ENCODE measurements at places on chromosomes 2 and 18.

DNA sequence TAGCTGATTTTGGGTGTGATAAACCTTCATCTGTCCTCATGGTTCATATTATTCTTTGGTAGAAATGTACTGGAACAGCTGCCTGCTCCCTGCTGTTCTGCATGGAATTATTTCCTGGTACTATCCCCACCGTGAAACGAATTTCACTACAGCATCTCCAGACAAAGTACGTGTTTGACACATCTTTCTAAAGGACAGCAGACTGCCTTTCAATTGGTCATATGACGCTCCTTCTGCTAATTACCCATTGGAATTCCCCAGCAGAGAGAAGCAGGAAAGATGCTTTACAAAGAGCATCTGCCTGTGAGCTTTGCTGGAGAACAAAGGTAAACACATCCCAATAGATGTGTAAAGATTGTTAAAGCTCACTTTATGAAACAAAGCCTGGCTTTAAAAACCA lies 4.4 kb upstream of the RFX8 start:
- DNase-seq: no peak

DNA sequence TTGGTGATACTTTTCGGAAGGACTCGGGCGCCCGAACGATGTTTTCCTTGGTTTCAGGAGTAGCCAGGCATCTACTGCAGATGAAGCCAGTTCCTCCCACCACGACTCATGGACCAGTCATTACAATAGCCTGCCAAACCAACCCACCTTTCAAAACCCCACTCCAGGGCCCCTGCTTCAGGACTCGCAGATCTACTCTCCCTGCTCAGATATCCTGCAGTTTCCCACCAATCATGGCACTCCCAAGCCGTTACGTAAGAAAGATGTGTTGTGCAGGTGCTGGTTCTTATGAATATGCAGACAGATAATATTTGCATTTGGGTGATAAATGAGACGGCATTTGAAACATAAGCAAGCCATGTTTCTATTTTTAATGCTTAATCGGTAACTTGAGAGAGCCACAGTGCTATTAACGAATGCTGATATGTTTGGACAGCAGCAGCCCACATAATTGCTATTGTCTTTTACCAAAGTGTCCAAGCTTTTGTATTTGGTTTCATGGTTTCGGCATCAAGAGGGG lies 3.5 kb upstream of the CYS1 start:
- no peak for DNase-seq

DNA sequence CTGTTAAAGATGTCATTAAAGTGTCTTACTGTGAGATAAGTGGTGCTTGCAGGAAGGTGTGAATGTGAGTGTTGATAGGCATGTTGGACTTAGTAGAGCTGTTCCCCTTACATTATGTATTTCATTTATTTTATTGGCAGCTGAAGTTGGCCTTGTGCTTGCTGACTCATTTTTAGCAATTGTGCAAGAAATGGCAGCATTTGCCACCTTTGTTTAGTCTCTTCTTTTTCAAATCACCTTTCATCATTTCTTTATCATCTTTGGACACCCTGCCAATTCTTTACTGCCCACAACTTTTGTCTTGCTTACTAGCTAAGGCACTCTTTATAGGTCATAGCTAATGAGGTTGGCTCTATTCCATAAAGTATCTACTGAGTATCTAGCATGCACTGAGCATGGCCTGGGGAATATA lies 130.3 kb upstream of the LYPD6 start:
- no peak for DNase-seq

DNA sequence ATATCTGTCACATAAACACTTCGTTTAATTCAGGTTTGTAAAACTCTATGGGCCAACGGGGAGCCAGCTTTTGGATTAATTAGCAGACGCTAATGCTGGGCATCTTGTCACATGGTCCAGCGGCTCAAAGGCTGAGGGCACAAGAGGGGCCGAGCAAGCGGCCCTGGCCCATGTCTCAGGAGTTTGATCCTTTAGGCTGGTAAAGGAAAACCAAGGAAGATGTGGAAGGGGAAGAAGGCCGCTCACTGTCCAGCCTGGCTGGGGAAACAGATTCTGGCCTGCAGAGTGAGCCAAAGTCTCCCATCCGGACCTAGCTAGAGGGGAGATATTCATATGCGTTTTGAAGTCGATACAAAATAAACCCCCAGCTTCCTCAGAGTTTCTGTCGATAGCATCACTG lies 248.6 kb upstream of the SIX2 start:
- no peak for DNase-seq

GRCh38 chr2:78408795-78409118 lies 616.7 kb upstream of the REG3G start:
- DNase-seq: no peak

DNA sequence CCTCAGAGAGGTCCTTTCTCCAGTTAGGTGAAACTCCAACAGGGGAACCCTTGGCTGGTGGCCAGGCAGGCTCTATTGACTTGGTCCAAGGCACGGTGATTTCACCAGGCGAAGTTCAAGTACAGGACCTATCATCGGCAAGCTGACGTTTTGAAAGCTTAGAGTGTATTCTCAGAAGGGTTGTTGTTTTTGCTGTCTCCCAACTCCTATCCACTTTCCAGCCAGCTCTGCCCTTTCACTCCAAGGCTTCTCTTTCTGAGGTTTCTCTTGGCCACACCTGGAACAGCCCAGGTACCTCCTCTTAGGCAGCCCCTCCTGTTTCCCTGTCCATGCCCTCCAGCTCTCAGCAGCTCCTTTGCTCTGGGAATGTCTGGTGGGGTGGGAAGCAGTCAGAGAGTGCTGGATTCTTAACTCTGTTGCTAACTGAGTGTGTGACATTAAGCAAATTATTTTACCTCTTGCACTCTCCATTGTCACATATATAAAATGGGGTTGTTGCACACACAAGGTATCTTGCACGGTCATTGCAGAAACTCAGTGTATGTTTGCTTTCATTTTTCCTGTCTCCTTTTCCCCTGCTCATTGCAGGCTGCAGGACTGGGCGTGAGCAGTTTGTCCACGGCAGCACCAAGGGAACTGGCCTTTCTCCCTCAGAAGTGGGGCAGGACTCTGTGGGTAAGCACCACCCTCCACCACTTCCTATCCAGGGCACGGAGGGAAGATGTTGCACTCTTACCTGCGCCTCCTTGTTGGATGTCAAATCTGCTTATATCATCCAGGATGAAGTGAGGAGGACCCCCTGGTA lies 30.2 kb downstream of the CAPN13 start:
- no peak for DNase-seq

GRCh38 chr2:182447863-182448262 lies 21.0 kb upstream of the PDE1A start:
- DNase-seq: no peak

- DNase-seq: no peak
Observed at GRCh38 chr2:8148260-8149006, 533.4 kb upstream of the ID2 start.

- DNase-seq: no peak
Observed at GRCh38 chr2:219071131-219071816, 10.6 kb upstream of the IHH start.

DNA sequence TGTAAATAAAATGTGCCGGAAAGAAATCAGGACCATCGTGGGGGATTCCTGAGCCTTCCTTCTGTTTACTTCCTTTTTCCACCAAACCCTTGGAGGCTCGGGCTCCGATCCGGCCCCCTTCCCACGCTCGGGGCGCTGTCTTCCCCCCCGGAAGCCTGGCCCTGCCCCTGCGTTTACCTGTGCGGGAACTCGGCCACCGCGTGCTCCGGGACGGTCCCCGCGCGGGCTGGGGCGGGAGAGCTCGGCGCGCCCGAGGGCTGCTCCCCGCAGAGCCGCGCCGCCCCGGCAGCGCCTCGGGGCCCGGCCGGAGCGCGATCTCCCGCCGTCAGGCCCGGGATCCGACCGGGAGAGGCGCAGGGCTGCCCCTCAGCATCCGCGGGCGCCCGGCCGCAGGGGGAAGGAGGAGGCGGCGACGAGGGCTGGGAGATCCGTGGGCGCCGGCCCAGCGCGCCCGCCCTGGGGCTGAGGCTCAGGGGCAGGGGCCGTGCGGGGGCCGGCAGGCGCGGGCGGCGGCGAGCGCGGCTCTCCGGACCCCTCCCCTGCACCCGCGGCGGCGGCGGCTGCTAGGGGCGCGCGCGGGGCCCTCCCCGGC lies 435 bp downstream of the ADCY3 start:
- DNase-seq: no peak

GRCh38 chr18:59884351-59884750 lies 15.4 kb upstream of the PMAIP1 start:
- no peak for DNase-seq

DNA sequence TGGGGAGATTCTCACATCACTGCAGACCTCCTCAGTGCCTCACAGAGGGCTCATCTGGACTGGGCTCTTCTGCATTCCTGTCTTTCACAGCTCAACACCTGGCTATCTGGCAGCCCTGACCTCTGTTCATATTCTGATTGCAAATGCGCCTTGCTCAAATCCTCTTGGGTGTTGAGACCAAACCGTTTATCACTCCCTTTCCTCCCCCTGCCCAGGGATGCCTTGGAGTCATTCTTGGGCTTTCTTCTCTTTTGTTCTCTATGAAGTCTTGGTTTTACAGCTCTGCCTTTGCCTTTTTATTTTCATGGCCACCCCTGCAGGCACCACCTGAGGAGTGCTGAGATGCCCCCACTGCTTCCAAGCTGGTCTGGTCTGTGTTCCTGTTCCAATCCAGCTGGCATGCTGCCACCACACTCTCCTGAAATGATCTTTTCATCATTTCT lies 26.3 kb downstream of the TUBB6 start:
- no peak for DNase-seq

DNA sequence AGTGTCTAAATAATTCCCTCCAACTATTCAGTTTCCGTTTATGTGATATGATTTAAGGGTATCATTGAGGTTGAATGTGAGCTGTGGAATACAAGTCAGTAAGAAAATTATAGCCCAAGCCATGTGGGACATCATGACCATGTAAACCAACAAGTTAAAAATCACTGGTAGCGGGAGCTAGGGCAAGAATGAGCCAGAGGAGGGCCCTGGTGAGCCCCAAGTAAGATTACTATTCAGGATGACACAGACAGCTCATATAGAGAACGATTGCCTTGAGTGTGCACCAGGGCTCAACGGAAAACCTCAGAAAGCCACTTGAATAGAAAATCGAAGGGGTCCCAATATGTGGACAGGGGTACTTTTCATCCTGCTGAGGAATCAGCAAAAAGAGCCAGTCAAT lies 87.8 kb upstream of the RBMS1 start:
- DNase-seq: no peak
